ENCODE measurements at places on chromosomes 16 and 17.

GRCh38 chr17:56815711-56816110 is 18.0 kb downstream of the C17orf67 start:
- DNase-seq, result no peak

- DNase-seq, result no peak
Measured at GRCh38 chr17:56708220-56708558, 114.7 kb downstream of the NOG start.

GRCh38 chr16:84448444-84448843 is 56.0 kb downstream of the MEAK7 start:
- no peak for DNase-seq

- no peak for DNase-seq
Measured at GRCh38 chr16:86389566-86390328, 120.6 kb upstream of the FOXF1 start.

GRCh38 chr16:54211203-54211602 is 75.4 kb downstream of the IRX3 start:
- no peak for DNase-seq

GRCh38 chr16:82888591-82889001 is 261.8 kb downstream of the CDH13 start:
- DNase-seq, result no peak

- no peak for DNase-seq
Measured at GRCh38 chr17:59513934-59514841, 51.2 kb upstream of the DHX40 start.

GRCh38 chr16:70608521-70608920 is 37.8 kb upstream of the IL34 start:
- no peak for DNase-seq

DNA sequence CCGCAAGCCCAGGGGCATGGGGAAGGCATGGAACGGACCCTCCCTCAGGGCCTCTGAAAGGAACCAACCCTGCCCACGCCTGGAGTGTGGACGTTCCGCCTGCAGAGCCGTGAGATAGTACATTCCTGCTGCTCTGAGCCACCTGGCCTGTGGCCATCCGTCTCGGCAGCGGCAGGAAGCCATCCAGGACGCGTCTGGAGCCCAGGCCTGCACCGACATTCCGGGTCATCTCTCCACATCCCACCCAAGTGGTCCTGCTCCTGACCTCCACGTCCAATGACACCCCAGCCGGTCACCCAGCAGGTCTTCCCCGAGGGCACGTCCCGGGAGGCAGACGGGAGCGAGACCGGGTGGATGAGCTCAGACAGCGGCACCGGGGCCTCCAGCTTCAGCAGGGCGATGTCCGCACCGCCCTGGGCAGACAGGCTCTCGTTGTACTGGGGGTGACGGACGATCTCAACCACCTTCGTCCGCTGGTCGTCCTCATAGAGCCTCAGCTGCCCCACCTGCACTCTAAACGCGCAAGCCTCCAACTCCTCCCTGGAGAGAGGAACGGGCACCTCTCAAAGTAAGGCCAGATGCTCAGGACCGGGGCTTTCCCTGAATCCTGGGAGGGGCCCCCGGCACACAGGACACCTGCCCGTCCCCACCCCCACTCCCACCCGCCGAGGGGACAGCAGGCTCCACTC is 21.3 kb upstream of the UBE2I start:
- DNase-seq, result no peak

DNA sequence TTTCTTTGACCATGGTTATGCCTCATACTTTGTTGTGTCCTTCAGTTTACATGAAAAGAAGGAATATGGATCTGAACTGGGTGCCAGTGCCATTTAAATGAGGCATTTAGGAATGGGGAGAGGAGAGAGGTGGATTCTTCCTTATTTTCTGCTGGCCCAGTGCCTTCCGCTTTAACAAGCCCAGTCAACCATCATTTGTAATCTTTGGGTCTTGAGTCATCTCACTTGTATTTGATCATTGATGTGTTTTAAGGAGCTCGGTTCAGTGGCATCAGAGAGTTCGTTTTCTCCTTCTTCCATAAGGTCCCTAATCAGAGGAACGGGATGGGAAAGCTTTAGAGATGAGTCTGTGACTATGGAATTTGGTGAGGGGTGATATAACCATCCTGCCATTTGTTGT is 334.9 kb downstream of the WWOX start:
- no peak for DNase-seq
